Sigmoid colon (tissue), 7 donors: ENCODE measurements at places on chromosomes 3 and 15.
A peak's percentile ranks its signal among the peaks of the same experiment; 100 is the strongest.

- DNase-seq = peak; percentile 69
Observed at GRCh38 chr3:157127831-157128767, 31.8 kb downstream of the CCNL1 start.

- DNase-seq = no peak
Observed at GRCh38 chr3:61928776-61929314, 367.5 kb downstream of the PTPRG start.

- DNase-seq = no peak
Observed at GRCh38 chr15:63576441-63576840, 20.7 kb upstream of the FBXL22 start.

DNA sequence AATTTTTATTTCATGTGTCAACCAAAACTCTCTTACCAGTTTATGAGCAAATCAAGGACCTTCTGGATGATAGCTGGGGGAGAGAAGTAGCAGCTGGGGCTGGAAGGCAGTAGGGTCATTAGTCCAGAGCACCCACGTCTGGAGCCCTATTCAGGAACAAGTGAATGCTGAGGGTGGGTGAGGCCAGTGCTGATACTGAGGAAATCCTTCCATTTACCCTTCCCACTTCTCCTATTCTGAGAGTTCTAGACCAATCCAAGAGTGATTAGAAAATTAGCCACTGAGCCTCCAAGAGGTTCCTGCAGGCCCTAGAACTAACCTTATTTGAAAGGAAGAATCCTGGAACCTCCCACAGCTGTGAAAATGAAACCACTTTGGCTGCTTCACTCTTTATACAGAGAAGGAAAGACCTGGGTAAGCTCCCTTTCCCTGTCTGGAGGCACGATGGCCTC is 46.2 kb upstream of the VILL start:
- no peak for DNase-seq

DNA sequence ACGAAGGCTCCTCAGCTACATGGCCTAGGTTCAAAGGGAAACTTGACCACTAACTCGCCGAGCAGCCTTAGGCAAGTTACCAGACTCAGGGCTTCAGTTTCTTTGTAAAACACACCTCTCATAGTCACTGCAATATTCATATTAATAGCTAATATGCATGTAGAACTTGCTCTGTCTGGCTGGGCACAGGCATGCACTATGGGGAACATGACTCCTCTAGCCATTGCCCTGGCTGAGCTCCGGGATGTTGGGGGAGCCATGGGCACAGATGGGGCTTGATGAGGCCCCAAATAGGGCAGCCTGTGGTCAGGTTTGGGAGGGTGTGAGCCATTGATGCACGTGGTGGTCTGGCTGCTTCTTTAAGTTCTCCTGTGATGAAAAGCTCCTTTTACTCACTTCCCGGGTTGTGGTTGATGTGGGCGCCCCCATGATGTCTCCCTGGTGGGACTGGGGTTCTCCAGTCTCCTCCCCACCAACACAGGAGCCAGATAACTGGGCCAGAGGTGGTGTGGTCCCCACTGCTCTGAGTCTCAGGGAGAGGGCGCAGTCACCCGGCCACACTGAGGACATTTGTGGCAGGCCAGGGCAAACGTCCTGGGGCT is 29.4 kb upstream of the DUSP7 start:
- DNase-seq = no peak

DNA sequence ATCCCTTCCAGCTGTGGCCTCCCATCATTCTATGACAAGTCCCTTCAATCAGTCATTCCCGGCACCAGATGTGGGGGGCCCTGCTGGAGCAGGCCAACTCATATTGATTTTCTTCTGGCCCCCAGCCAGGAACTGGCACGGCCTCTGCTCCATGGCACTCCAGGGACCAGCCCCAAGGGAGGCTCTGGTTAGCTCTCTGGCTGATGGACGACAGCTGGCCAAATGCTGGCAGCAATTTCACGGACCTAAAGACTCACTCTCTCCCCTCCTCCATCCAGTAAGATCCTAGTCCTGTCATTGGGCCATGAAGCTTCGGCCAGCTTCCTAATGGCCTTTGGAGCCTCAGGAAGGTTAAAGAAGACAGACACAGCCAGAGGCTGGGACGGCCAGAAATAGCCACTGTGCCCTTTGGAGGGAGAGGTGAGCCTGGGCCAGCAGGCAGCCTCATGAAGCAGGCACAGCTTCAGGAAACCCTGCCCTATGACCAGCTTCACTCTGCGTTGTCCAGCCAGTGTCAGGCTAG is 131.0 kb downstream of the MEX3B start:
- DNase-seq = no peak

- no peak for DNase-seq
Observed at GRCh38 chr15:79593119-79593869, 161.2 kb downstream of the MINAR1 start.

DNA sequence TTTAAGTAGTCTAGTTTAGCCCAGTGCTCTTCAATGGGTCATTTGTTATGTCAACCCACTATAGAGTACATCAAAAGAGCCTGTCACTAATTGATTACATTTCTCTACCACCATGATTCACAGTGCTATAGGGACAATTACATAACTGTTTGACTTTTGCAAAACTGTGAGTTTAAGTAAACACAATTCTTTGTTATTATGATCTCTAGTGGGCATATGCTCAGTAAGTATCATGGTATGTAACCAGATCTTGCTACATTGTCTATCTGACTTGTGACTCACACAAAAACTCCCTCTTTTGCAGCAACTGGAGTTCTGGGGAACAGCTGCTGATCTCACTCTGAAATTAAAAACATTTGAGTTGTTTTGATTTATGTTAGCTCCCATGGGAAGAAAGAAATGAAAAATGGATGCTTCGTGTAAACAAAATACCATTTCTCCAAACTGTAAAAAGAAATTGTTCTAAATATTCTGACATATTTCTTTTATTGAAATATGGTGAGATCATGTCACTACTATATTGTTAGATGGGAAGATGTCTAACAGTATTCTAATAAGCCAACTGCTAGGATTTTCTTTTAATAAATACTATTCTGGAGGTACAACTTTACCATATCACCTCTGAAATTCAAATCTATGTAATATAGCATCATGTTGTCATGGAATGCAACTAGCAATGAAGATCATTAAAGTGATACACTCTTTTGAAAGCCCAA is 470.4 kb downstream of the ROBO1 start:
- DNase-seq = no peak

GRCh38 chr3:183826448-183827250 is 1.3 kb upstream of the MAP6D1 start:
- DNase-seq = no peak

DNA sequence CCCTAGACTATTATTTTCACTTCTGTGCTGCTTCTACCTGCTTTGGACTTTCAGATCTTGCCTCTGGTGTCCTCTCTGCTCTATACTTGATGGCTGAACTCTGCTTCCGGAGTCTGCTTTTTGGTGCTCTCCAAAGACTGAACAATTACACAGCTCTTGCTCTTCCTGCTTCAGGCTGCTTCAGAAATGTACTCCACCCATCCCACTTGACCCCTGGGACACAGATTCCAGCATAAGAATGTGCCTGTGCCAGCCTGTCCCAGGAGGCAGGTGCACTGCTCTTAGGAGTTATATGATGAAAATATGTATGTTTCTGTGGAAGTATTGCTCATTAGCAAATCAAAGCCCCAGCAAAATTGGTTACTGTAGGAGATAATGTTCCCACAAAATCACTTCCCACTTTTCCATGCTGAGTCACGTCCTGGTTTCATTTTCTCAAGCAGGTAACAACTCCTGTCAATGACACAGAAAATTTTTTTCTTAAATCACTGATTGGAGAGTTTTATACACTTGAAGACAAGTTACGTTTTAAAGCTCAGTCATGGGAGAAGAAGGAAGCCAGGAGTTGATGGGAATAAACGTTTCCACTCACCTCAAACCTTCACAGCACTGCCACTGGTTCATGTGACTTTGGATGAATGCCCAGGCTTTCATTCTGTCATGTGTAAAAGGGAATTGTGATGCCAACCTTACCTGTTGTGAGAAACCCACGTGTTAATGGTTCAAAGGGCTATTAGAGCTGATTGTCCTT is 239.4 kb upstream of the ZPLD1 start:
- DNase-seq = no peak

- no peak for DNase-seq
Observed at GRCh38 chr3:190385731-190386688, 2.0 kb upstream of the CLDN16 start.

- no peak for DNase-seq
Observed at GRCh38 chr15:78389738-78390137, 48.3 kb upstream of the IREB2 start.

GRCh38 chr3:52596658-52597265 is 60.4 kb downstream of the UQCC5 start:
- DNase-seq = no peak

GRCh38 chr15:36109943-36110658 is 469.3 kb upstream of the CDIN1 start:
- no peak for DNase-seq
